Substantia nigra (tissue), 51 donors: ENCODE measurements at places on chromosomes 2 and 18.

DNA sequence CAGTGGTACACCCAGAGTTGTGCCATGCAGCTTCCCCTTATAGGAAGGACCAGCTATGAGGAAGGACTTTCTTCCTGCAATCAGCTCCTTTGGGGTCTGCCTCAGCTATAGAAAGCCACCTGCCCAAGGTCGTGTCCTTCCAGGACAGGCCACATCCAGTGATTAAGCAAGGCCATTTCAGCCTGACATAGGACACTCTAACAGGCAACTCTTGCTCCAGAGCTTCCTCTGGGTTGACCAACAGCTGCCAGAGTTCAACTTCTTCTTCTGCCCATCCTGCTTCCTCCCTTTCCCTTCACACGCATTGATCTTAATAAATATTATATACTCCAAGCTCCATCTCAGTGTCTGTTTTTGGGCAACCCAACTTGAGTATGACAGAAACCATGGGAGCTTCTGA is 12.8 kb downstream of the LRP2 start:
- no peak for DNase-seq

GRCh38 chr18:79471046-79471445 is 75.3 kb downstream of the NFATC1 start:
- DNase-seq = no peak

GRCh38 chr2:149561309-149561926 is 26.2 kb downstream of the MMADHC start:
- no peak for DNase-seq

DNA sequence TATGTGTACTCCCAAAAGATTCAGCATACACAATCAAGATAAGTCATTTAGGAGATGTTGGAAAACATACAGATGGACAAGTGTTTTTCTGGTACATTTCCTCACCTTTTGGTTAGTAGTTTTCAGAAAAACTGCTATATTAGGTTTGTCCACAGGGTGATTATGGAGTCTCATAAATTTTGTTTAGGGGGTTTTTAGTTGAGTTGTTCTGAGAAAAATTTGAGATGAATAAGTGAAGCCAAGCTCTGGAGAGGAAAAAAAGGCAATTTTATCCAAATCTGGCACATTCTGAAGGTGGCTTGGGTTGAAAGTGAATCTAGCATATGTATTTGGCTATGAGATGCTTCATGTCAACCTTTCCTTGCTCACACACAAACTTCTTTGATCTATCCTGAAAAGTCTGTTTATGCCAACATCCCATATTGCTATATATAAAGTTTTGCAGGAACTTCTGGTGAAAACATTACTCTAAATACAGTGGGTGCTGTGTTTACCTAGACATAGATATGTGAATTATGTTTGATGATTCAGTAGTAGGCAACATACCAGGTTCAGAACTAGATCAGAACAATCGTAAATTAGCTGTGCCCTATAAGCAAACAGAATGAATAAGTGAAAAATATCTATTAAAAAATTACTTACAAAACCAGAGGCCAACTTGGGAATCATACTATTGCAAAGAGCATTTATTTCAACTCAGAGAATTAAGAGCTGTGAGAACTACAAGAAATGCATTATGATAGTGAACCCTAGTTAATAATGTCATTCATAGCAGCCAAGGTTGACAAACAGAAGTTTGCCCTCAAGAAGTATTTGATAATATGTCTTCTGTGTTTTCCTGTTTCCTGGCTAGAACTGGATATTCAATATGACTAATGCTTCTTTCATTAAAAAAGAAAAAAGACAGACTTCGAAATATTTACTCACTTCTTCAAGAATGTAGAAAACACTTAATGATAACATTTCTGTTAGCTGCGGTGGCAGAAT is 552.0 kb downstream of the IRS1 start:
- DNase-seq = no peak

GRCh38 chr2:54957321-54957999 is 92.8 kb downstream of the RTN4 start:
- DNase-seq = no peak

- DNase-seq = no peak
Measured at GRCh38 chr18:63676526-63677323, 15.0 kb upstream of the SERPINB3 start.

- no peak for DNase-seq
Measured at GRCh38 chr2:190533175-190533967, 1.2 kb downstream of the NEMP2 start.

DNA sequence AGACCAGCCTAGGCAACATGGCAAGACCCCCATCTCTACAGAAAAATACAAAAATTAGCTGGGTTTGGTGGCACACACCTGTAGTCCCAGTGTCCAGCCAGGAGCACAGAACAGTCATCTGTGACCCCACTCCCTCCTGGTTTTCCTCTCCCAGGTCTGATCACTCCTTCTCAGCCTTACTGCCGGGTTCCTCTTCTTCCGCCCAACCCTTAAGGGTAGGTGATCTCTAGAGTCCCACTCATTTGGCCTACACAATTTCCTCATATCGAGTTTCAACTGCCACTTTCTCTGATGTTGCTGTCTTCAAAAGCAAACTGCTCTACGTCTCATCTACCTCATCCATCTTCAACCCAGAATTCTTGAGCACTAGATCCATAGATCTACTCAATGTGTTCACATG is 13.4 kb upstream of the MAT2A start:
- no peak for DNase-seq

DNA sequence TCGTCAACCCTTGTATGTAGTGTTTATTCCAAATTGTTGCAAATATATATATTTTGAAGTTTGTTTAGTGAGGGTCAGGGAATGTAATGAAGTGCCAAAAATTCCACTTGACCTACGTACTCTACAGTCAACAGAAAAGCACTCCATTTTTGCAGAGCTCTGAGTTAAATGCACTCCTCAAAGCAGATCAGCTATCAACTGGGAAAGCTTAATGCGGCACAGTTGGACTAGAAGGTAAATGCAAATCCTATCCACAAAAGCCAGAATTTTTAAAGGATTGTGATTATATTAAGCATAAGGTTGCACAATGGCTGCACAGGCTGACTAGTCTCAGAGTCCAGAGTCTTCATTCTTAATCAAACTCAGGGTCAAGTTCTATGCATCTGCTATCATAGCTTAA is 577.1 kb downstream of the ARHGAP15 start:
- no peak for DNase-seq

DNA sequence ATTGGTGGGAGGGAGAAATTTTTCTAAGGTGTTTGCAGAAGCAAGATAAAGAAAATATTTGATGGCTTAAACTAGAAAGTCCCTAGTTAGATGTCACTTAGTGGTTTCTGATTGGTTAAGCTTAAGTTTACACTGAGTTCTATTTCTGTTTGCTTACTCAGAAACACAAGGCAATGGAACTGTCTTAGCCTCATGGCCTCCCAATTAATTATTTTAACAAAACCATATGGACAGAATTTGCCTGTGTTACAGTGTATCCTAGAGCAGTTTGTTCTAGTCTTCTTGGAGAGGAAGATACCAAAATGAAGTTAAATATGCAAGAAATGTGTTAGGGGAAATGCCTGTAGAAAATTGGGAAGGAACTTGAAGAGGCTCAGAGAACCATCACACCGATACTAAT is 4.6 kb upstream of the IMPACT start:
- no peak for DNase-seq

DNA sequence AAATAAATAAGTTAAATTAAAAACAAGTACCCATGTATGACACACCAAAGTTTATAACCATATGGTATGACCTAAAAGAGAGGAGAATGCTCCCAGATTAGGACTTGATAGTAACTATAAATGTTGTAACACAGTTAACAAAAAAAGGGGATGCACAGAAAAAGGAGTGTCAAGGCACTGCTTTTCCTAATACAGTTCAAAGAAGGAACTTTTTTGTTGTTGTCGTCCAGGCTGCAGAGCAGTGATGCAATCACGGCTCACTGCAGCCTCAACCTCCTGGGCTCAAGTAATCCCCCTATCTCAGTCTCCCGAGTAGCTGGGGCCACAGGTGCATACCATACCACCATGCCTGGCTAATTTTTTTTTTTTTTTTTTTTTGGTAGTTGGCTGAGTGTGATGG is 2.7 kb downstream of the NARS1 start:
- DNase-seq = no peak

DNA sequence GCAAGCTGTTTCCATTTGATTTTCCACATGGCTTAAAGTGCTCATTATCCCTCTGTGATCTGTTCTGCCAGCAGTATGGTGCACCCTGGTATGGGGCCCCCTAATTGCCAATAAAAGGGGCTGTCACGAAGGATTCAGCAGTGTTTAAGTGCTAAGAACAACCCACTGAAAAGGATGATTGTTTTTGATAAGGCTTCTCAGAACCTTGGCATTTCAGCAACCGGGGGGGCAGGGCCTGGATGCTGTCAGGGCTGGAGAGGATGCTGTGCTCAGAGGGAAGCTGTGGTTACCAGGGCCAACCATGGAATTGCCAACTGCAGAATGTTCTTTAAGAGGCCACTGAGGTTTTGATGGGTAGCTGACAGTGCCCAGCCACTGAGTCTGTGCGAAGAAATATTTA is 117.8 kb downstream of the CTIF start:
- no peak for DNase-seq

DNA sequence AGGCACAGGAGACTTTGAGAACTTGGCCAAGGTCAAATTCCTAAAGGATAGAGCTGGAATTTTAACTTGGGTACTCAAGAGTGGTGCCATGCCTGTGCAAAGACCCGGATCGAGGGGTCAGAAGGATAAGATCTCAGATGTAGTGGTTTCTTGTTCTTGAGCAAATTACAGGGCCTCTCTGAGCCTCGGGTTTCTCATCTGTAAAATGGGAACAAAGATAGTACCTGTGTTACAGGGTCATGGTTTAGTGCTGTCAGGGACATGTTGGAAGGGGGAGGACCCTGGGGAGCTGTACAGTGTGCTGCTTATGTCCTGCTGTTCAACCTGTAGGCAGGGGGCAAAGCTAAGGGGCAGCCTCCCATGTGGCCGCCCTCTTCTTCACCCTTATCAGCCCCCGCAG is 173.5 kb upstream of the HAAO start:
- DNase-seq = no peak
